ENCODE measurements at places on chromosomes 6 and 20.

DNA sequence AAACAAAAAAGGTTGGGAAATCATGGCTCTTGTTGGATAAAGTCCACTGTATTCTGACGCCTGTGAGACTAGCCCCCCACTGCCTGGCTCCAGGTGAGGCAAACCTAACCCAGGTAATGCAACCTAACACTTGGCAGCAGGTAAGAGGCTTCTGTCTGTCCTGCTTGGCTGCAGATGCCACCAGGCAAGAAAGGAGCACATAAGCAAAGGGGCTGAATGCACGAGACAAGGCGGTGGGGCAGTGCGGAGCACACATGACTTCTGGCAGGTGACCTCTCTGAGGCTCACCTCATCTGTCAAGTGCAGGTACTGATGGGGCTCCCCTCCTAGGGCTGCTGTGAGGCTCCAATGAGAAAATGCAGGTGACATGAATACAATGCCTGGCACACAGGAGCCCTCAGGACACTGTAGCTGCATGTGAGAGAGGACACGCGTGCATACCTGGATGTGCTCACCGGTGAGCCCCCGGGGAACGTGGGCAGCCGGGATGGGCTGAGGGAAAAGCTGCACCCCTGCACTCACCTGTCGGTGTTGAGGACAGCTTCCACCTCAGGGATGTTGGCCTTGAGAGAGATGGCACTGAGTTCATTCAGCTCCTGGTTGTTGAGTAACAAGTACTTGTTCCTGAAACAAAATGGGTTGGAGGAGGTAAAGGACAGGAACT, 54.1 kb downstream of the MYH7B start:
- no peak for DNase-seq

DNA sequence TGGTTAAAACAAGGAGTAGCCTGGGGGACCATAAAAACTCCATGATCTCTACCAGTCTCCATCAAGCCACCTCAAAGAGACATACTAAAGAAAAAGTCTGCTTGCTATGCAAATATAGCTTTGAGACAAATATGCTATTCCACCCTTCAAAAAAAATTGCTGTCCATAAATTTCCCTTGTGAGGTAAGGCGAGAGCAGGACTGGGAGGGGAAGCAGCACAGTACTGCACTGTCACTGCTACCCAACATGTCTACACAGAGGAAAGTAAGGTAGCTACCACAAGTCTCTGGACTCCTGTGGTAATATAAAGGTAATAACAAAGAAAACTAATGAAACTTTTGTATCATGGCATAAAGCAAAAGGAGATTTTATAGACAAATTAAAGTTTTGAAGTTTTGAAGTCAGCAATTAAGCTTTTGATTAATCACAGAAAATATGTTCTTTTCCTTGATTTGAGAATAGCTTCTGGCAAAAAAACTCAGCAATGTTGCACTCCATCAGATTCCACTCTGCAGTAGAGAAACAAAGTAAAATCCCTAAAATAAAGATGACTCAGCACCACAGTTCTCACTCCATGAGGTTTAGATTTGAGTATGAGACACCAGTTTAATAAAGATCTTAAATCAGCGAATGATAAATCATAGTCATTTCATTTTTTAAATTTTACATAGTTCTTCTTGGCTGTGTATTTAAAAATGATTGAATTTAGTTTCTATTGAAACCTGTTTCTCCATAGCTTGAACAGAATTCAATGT, 602.4 kb downstream of the COL12A1 start:
- DNase-seq, result no peak

- DNase-seq, result no peak
Measured at GRCh38 chr6:160455081-160455480, 106.9 kb downstream of the SLC22A3 start.

DNA sequence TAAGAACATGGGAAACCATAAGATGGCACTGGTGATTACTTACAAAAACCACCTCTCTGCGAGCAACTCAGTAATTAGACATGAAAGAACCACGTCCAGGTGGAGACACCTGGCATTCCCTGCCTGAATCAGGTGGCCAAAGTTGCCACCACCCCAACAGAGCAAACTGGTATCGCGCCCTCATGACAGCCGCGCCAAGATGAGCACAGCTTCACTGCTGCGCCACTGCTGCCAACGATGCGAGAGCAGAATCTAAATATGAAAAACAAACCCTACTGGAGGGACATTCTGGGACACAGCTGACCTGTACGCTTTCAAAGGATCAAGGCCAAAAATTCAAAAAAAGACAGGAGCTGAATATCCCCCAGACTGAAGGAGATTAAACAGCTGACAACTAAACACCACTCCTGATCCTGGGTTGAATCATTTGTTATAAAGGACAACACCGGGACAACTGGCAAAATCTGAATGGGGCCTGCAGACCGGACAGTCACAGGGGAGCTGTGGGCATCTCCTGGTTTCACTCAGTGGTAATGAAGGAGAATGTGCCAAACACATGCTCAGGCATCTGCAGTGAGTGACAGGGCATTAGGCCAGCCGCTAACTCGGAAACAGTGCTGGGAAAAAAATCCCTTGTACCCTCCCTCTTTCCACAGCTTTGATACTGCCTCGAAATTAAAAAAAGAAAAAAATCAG, 17.4 kb downstream of the CST7 start:
- no peak for DNase-seq

DNA sequence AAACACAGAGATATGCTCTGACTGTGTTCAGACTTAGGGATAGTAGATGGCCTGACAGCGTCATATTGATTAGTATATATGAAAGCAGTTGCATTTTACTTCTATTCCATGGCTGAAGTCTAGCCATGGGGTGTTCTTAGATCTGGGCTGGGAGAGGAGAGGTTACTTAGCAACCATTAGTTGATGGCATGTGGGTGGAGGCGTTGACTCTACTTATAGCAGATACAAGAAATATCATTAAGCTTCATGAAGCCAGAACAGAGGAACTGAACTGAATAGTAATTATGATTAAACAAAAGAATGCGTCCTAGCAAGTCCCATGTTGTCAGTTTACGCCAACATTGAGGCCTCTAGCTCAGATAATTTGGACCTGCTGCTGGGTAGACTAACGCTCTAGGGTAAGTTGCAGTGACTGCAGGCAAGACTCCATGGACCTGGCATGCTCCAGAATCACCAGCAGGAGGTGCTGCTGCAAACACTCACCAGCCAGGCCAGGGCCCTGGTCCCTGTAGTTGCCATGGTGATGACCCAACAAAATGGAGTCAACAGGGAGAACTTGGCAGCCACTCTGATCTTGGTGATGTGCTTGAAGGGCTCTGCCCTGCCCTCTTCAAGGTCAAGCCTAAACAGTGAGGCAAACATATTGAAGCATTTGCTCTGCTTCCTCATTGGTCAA, 477.3 kb downstream of the PREX1 start:
- no peak for DNase-seq

- DNase-seq, result no peak
Measured at GRCh38 chr6:157546321-157546720, 165.3 kb downstream of the ZDHHC14 start.

DNA sequence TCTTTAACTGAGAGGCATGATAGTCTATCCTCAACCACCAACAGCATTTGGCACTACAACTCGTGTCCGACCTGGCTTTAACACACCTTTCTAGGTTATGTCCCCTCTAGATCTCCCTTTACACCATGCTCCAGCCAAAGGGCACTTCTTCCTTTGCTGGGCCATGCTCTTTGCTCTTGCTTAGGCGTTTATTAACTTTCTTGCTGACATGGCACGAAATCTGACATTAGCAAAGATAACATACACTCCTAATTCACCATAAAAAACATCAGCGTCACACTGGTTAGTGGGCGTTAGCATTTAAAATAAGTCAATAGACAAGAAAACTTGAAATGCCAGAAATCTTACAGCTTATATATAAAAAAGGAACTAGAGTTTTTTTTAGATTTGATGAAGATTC, 47.3 kb upstream of the ADGRG6 start:
- no peak for DNase-seq

DNA sequence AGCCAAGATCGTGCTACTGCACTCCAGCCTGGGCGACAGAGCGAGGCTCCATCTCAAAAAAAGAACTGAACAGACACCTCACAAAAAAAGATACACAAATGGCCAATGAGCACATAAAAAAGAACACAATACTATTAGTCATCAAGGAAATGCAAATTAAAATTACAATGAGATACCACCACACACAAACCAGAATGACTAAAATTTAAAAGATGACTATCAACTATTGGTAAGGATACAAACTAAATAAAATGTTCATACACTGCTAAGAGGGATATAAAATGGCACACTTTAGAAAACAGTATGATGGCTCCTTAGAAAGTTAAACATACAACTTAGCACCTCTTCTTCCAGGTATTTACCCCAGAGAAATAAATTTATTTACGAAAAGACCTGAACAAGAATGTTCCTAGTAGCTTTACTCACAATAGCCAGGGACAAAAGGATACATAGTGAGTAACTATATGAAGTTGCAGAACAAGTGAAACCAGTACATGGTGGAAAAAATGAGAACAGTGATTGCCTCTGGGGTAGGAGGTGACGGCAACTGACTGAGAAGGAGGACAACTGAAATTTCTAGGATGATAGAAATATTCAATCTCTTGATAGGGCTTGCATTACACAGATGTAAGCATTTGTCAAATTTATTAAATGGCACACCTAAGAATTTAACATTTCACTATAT, 53.2 kb downstream of the FAM8A1 start:
- DNase-seq, result no peak

DNA sequence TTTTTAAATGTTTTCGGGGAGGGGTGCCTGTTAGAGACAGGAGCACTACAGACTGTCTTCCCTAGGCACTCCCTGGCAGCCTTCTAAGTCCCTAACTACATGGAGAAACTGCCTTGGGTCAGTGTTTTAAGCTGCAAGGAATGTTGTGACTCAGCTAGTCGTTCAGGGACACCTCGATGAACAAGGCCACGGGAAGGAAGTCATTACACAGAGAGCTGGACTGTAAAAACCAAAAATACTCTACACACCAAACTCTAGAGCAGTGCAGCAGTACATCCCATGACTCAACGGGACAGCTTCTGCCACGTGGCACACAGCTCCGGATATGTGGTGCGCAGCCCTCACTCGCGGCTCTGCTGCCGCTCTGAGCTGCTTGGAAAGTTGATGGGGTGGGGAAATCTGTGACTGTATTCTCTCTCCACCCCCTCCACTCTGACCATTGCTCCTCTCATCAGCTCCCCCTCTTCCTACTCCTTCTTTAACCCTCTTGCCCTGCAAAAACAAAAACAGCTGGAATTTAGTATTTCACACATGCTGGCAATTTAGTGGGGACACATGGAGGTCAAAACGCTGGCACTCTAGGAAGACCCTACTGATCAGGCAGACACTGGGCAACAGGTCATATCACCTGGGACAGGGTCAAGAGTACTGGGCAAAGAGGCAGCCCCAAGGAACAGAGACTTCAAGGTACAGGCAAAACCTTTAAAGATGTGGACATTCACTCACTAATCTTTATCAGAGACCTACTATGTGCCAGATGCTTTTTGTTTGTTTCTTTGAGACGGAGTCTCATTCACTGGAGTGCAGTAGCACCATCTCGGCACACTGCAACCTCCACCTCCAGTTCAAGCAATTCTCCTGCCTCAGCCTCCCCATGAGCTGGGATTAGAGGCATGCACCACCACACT, 10.9 kb upstream of the LPIN3 start:
- DNase-seq, result no peak

GRCh38 chr6:113620386-113620785, 236.8 kb upstream of the MARCKS start:
- DNase-seq, result no peak

GRCh38 chr6:21847711-21848480, 254.3 kb downstream of the SOX4 start:
- no peak for DNase-seq

GRCh38 chr20:40525351-40525750, 163.7 kb downstream of the MAFB start:
- DNase-seq, result no peak

DNA sequence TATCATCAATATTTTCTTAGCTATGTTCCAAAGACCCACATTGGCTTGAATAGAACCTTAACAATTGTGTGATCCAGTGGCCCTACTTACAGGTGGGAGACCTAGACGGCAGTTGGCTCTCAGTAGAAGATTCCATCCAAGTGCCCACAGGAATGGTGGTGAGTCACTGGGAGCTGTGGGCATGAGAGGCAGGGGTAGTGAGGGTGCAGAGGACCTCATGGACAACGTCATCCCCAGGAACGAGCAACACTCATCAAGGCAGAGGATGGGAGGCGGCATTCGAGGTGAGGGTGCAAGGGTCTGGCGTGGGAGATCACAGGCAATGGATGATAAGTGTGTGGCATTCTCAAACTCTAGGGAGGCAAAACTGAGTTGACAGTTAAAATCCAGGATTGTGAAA, 17.5 kb upstream of the SPO11 start:
- DNase-seq, result no peak

DNA sequence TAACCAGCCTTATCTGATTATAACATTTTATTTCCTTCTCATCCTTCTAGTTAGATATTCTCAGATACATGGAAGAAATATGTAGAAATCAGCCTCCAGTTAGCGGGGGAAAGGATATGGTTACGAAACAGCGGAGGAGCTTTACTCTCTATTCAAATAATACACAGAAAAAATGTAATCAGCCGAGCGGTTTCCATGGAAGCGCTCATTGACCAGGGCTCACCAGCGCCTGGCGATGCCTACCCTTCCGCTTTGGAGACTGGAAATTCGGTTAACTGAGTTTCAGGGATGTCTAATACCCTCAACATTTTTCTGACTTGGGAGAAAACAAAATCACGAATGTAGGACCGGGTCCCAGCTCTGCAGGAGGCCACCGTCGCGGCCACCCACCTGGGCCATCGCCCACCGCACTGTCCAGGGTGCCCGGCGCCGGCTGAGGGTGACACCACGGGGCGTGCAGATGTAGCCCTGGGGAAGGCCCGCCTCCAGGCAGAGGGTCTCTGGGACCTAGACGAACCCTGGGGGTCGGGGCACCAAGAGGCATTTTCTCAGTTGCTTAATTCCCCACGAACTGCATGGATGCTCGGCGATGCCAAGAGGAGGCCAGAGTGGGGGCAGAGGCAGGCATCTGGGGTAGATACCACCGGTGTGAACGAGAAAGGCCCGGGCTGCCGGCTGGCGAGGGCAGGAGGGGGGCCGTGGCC, 1.7 kb downstream of the PRR18 start:
- no peak for DNase-seq

GRCh38 chr6:125164696-125165095, 11.1 kb downstream of the TPD52L1 start:
- no peak for DNase-seq
